Fibroblast of the conjunctiva (primary cell): ENCODE measurements at places on chromosomes 1 and 21.

DNA sequence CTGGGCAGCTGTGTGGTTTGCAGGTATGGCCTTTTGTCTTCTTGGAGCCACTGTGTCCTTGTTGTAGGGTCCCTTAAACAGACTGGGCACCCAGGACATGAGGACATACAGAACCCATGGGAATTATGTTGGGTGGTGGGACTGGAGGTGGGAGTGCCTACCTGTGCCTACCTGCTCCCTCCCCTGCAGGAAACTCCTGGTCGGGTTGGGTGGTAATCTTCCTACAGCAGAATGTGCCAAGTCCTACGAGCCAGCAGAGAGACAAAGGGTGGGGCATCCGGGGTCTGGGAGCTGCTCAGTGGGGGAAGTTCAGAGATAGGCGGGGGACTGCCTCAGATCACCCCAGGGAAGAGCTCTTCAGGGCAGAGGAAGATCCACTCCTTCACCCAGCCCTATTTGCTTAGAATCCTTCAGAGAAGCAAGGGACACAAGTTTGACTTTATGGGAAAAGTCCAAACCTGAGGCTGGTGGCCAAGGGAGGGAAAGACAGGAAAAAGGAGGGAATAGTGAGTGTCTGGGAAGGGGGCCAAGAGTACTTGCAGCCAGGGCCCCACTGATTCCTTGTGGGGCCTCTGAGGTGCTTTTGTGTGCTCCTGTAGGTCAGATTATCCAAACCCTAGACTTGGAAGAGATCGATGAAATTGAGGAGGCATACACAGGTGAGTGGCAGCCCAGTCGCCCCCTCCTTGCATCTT, 58.3 kb downstream of the KIF21B start:
- DNase-seq, result no peak

- no peak for DNase-seq
Observed at GRCh38 chr1:39472826-39473225, 18.6 kb upstream of the BMP8A start.

GRCh38 chr21:33255404-33255803, 10.8 kb upstream of the IL10RB start:
- no peak for DNase-seq

GRCh38 chr21:44578371-44579055, 1.9 kb downstream of the KRTAP10-5 start:
- no peak for DNase-seq
